ENCODE measurements at places on chromosomes 16 and 17. TPM values are rescaled to one million over a fixed set of nuclear protein-coding genes. Genes with fewer than 3 reads are reported as not detected.
A peak's percentile ranks its signal among the peaks of the same experiment; 100 is the strongest.

DNA sequence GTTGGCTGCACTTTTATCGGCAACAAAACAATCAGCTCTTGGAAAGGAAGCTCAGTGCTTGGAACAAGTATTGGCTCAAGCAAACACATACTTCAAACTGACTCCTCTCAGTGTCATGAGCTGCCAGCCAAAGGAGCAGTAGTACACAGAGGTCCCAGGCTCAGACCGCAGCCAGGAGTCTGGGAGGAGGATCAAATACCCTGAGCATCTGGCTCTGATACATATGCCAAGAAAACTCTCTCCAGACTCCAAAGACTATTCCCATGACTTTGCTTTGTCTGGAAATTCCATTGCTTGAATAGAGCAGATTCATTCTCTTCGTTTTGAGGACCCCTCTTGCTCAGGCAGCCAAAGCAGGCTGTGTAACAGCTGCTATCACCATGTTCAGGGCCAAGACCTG is 501.6 kb upstream of the PSMD7 start:
- H3K27me3 ChIP-seq: no peaks in the 10 kb centered on the region
- no peak overlapping the region for H3K4me3 ChIP-seq
- no peaks in the 10 kb centered on the region for H3K36me3 ChIP-seq
- no peaks in the 10 kb centered on the region for H3K4me1 ChIP-seq

DNA sequence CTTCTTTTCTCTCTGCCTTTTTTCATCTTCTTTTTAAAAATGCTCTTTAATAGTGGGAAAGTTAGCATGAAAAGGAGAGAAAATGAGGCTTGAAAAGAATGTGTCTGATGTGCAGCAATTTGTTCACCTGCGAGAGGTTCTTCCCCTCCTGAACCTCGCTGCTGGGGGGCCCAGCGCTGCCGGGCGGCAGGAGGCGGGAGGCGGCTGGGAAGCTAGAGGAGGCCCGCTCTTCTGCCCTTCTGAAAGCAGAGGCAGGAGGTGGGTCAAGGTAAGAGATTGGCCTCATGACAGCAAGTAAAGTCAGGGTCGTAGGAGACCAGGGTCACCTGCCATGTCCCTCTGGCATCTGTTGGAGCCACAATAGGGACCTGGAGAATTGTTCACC is 78.6 kb upstream of the TNRC6C start:
- no peak overlapping the region for H3K4me3 ChIP-seq
- no peaks in the 10 kb centered on the region for H3K27me3 ChIP-seq
- H3K4me1 ChIP-seq: no peaks in the 10 kb centered on the region
- no peaks in the 10 kb centered on the region for H3K36me3 ChIP-seq
- no peak for DNase-seq

DNA sequence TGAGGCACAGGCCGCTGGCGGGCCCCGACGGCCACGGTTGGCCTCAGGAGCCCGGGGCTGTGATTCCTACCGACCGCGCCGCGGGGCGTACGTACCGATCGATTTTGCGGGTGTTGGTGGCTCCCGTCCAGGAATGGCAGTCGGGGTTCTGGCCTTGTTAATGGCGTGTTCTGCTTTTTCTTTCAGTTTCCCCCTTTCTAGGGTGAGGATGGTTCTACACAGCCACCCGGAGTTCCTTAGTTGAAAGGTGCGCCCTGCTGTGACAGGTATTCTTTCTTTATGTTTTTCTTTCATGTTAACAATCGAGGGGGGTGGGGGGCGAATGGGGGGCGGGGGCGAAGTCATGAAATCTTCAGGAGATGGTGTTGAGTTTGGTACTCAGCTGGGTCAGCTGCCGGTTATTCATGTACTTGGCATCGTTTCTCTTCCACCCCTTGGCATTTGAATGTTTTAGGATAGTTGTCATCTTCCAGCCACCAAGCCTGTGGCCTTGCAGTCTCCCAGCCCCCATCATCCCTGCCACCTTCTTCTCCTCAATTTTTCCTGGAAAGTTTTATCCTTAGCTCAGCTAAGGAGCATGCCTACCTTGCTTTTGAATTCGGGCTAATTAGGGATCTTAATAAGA is 802 bp downstream of the CYLD start:
- H3K27me3 ChIP-seq: peaks cover 15% of the 10 kb centered on the region
- peak overlapping the region; percentile 82 for H3K4me3 ChIP-seq
- no peak overlapping the region for H3K27ac ChIP-seq
- DNase-seq: peak; percentile 67
- H3K36me3 ChIP-seq: no peaks in the 10 kb centered on the region

Gene OSGIN1
- 2.7 TPM for total RNA-seq

GRCh38 chr17:15909481-15909991 is 35.4 kb upstream of the ADORA2B start:
- H3K27me3 ChIP-seq: no peaks in the 10 kb centered on the region
- H3K27ac ChIP-seq: no peak overlapping the region
- peak; percentile 81 for DNase-seq
- peaks cover 10% of the 10 kb centered on the region for H3K4me1 ChIP-seq

Gene CTF1
- total RNA-seq: 3.8 TPM

Gene CDH16
- not detected for total RNA-seq

Gene PAM16
- 57.7 TPM for total RNA-seq

- H3K27me3 ChIP-seq: no peaks in the 10 kb centered on the region
- H3K4me1 ChIP-seq: peaks cover 7% of the 10 kb centered on the region
- H3K36me3 ChIP-seq: peaks cover 32% of the 10 kb centered on the region
- peak overlapping the region; percentile 94 for H3K4me3 ChIP-seq
- no peak for DNase-seq
Measured at GRCh38 chr17:48893646-48894508, 1.3 kb downstream of the ATP5MC1 start.

- no peaks in the 10 kb centered on the region for H3K36me3 ChIP-seq
- no peak for DNase-seq
- no peaks in the 10 kb centered on the region for H3K27me3 ChIP-seq
- H3K4me1 ChIP-seq: no peaks in the 10 kb centered on the region
Measured at GRCh38 chr16:651844-652243, 2.7 kb downstream of the WDR90 start.

DNA sequence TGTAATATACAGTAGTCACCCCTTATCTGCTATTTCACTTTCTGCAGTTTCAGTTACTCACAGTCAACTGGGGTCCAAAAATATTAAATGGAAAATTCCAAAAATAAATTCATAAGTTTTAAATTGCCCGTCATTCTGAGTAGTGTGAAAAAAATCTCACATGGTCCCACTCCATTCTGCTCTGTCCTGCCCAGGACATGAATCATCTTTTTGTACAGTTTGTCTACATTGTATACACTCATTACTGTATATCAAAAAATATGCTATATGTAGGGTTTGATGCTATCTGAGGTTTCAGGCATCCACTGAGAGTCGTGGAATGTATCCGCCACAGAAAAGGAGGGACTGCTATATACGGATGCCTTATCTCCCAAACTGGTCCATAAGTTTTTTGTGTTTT is 16.0 kb upstream of the APPBP2 start:
- DNase-seq: peak; percentile 7
- H3K27me3 ChIP-seq: no peaks in the 10 kb centered on the region
- no peak overlapping the region for H3K27ac ChIP-seq

- H3K27ac ChIP-seq: no peak overlapping the region
- H3K4me3 ChIP-seq: no peak overlapping the region
- no peaks in the 10 kb centered on the region for H3K27me3 ChIP-seq
- H3K36me3 ChIP-seq: no peaks in the 10 kb centered on the region
Measured at GRCh38 chr16:1093284-1094123, 2.5 kb downstream of the C1QTNF8 start.

DNA sequence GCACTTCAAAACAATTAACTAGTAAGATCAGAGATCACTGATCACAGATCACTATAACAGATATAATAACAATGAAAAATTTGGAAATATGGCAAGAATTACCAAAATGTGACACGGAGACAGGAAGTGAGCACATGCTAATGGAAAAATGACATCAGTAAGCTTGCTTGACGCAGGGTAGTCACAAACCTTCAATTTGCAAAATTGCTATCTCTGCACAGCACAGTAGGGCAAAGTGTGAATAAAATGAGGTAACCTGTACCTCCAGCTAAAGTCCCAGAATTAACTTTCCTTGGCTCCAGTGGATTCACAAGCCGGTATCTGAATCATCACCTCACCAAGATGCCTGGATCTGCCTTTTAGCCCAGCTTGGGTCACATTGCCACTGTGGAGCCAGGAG is 4.2 kb upstream of the MMP2 start:
- no peaks in the 10 kb centered on the region for H3K4me1 ChIP-seq
- no peak overlapping the region for H3K27ac ChIP-seq
- peaks cover 18% of the 10 kb centered on the region for H3K27me3 ChIP-seq
- H3K4me3 ChIP-seq: no peak overlapping the region
- peak; percentile 32 for DNase-seq

Gene DPEP3
- total RNA-seq: 2.9 TPM

DNA sequence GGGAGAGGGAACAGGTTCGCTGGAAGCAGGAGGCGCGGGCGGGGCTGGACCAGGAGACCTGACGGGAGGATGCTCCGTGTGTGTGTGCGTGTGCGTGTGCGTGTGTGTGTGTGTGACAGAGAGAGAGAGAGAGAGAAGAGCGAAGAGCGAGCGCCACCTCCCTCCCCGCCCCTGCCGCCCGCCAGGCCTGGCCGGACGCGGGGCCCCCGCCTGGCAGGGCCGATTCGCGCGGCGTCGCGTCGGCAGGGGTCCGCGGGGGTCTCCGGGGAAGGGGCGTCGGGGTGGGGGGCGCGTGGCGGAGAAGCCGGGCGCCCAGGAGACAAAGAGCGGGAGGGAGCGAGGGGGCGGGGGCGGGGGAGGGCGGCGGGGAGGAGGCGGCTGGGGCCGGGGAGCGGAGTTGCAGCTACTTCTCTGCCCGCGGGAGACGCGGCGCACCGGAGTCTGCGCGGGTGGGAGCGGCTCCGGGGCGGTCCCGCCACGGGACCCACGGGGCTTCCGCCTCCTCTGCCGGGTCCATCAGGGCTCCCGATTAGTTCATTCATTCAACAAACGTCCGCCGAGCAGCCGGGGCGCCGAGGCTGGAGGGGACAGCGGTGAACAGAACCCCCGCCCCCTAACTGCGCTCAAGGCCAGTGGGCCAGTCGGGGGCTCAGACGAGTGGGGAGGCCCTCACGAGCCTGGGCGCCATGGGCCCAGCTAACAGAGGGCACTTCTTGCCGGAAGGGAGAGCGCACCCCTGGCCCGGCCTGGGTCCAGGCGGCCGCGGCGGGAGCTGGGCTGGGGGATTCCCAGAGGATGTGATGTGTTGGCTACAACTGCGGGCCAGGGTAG is at the start of gene SAMD14:
TSS of gene SAMD14 (minus strand) at position 433 of the 831 bp plus-strand sequence. CDS start 5,201 bp downstream, outside the sequence.
- H3K27me3 ChIP-seq: no peaks in the 10 kb centered on the region
- H3K4me3 ChIP-seq: peak within 1 kb of the TSS; percentile 75
- peak within 1 kb of the TSS; percentile 4 for H3K27ac ChIP-seq
- H3K4me1 ChIP-seq: no peaks in the 10 kb centered on the region

Gene TM4SF5
- total RNA-seq: not detected

GRCh38 chr16:30949650-30950515 is 1.0 kb downstream of the ORAI3 start:
- no peaks in the 10 kb centered on the region for H3K27me3 ChIP-seq
- peaks cover 22% of the 10 kb centered on the region for H3K36me3 ChIP-seq
- peak overlapping the region; percentile 91 for H3K4me3 ChIP-seq
- peak; percentile 90 for DNase-seq
- H3K27ac ChIP-seq: peak overlapping the region; percentile 52
- H3K4me1 ChIP-seq: peaks cover 12% of the 10 kb centered on the region

DNA sequence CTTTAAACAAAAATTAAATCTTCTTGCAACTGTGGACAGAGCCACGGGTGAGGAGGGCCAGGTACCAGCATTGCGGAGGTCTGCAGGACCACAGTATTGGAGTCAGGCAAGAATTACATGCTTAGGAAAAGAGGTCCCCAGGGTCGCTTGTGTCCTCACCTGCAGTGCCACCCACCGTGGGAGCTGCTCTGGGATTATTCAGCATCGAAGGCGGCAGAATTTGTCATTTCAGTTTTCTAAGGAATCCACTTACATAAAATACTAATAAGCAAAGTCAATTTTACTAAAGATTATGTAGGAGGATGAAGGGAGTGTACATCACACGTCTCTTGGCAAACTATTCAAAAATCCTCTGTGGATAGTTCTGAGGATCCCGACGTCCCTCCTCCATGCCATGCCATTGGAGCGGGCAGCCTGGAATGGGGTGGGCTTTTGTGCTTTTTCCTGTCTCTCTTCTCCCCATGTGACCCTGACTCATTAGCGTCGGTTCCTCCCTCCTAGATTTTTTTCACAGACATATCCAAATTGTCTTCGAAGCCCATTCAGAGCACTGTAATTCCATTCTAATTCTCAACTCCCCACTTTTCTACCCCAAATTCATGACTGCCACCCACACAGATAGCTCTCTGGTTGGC is 3.0 kb upstream of the PIK3R6 start:
- H3K4me1 ChIP-seq: peaks cover 19% of the 10 kb centered on the region
- no peak overlapping the region for H3K4me3 ChIP-seq
- H3K27ac ChIP-seq: no peak overlapping the region
- H3K27me3 ChIP-seq: no peaks in the 10 kb centered on the region
- no peaks in the 10 kb centered on the region for H3K36me3 ChIP-seq

Gene KRT31
- total RNA-seq: not detected

DNA sequence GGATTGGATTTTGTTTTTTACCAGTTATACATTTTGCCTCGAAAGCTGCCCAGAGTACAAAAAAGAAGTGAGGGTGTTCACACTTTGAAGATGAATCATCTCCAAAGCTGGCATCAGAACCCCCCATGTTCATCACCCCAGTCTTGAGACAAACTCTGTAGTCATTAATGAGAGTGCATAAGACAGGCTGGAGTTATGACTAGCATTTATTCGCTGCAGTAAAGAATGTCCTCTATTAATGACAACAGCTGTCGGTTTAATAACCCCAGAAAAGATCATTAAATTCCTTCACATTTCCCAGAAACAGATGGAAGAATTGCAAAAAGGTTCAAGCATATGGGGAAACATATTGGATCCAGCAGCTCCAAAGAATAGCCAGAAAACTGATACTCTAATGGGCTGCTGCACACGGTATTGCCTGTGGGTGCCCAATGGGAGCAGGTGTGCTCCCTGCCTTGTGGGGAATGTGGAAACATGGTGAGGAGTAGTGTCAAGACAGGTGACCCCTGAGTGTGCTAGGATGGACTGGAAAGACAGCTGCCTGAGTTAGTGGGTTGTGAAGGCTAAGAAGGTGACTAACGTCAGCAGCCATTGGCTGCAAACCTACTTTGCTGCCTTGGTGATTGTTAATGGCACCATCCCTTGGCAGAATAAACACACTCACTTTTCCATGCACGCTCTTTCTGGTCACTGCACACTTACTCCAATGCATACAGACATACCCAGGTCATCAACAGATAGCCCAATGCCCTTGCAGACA is 81.9 kb downstream of the AIPL1 start:
- no peaks in the 10 kb centered on the region for H3K4me1 ChIP-seq
- no peak overlapping the region for H3K27ac ChIP-seq

Gene PDE6G
- 6.1 TPM for total RNA-seq

- no peaks in the 10 kb centered on the region for H3K27me3 ChIP-seq
- peak overlapping the region; percentile 86 for H3K27ac ChIP-seq
- H3K36me3 ChIP-seq: no peaks in the 10 kb centered on the region
- DNase-seq: no peak
Measured at GRCh38 chr16:87821376-87822107, 47.8 kb downstream of the SLC7A5 start.
